Right renal cortex interstitium (tissue), 3 donors: ENCODE measurements at places on chromosomes 6 and 20.

DNA sequence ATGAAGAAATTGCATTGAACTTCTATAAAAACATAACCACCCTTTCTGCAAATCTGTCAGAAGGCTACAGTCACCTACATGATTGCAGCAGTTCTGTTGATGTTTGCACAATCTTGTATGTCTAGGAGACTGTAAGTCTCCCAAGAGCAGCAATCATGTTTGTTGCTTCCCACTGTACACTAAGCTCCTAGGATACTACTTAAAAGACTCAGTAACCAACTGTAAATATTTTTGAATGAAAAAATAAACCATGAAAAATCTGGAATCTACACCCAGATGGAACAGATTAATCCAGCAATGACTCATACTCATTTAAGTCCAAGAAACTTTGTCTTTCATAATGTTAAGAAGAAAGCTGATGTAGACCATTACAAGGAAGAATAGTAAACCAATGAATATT is 168.5 kb upstream of the ATXN1 start:
- no peak for DNase-seq

DNA sequence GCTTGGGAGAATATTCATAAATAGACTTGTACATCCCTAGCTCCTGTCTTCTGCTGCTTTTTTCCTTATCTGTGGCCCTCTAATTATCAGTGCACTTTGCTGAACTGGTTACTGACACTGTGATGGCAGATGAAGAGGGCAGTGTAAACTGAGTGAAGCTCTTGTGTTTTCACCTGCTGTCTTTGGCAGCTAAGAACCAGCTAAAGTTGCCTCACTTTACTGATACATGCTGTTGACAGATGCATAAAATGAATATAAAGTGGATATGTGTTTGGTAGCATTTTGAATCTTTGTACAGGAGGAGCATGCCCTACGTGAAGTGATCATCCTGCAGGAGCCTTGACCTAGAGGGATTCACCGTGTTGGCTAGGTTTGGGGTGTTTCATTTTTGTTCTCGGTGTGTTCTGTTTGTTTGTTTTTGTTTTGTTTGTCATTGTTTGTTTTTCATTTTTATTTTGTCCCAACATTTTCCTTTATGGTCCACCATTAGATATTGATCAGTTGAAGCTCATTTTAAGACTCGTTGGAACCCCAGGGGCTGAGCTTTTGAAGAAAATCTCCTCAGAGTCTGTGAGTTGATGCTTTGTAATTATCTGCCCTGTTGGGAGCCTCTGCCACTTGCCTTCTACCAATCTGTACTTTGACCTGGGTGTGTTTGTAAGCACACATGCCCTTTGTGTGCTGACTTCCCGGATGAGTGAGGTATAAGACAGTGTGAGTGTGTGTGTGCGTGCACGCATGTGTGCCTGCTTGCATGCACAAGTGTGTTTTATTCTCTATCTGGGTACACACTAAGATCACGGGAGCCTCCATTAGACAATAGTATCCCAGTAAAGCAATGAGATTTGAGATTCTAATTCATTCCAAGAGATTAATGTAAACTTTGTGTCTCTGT is 34.6 kb upstream of the MAPK13 start:
- no peak for DNase-seq

DNA sequence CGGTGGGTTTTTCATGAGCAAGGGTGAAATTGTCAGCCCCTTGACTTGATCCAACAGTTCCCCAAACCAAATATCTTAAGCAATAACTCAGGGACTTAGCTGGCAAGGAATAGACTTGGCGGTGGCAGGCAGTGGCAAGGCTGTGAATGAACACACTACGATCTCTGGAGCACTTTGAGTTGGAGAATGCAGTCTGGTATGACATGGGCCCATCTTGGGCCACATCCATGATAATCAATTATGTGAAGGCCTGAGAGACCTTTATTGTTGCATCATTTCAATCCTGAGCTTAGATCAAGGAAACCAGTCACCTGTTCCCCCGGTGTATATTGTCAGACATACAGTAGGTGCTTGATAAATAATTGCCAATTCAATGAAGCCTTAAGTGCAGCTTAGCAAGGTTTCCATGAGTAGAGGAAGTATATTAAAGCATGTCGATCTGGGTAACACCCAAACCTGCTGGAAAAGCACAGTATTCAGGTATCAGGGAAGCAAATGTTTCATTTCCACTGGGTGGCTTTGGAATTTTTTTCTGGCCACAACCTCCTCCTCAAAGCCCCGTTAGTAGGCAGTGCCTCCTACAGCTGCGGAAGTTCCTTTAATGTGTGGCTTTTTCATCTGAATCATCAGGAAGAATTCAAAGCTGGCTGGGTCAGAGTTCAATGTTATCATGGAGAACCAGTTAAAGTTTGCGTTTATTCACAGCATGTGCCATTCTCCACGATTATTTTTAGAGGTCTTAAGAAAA is 10.2 kb downstream of the CASS4 start:
- DNase-seq: no peak

- DNase-seq: no peak
Measured at GRCh38 chr6:14505401-14505800, 387.8 kb downstream of the CD83 start.

DNA sequence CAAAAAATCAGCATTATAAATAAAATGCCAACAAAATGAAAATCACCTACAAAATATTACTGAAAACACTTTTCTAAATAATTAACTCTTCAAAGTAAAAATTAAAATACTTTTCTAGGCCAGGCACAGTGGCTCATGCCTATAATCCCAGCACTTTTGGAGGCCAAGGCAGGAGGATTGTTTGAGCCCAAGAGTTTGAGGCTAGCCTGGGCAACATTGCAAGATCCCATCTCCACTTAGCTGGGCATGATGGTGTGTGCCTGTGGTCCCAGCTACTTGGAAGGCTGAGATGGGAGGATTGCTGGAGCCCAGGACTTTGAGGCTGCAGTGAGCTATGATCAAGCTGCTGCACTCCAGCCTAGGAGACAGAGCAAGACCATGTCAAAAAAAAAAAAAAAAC is 6.4 kb downstream of the SERPINB9 start:
- no peak for DNase-seq

DNA sequence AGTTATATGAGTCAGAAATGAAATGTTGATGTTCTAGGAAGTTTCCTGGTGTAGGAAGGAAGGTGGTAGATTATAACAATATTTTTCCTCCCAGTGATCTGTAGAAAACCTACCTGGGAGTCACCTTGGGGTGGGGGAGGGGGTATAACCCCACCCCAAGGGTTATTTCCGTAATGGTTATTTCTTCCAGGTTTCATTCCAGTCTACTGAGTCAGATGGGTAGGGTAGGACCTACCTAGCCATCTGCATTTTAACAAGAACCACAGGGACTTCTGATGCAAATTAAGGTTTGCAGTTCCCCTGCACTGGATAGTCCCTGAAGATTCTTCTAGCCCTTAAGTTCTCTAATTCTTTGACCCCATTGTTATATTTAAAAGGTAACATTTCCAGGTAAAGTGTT is 88.9 kb downstream of the ARMC2 start:
- no peak for DNase-seq

- DNase-seq: no peak
Measured at GRCh38 chr6:31723980-31724691, 963 bp downstream of the MPIG6B start.

GRCh38 chr6:123064038-123064437 is 68.0 kb downstream of the CLVS2 start:
- DNase-seq: no peak

DNA sequence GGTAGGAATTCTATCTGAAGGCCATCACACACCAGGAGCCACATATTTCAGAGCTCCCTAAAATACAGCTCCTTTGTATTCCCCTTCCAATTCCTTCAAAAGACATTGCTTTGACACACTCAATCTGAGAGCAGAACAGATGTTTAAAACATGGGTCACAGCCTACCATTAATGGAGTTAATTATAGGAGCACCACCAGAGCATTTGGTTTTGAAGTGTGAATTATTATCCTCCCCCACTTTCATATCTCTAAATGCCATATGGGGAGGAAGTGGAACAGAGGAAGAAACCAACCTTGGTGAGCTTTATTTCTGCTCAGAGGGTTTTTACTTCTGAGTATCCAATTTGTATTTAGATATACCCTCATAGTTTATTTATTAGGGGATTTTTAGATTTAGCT is 50.7 kb upstream of the TNFRSF21 start:
- DNase-seq: no peak

GRCh38 chr20:19978511-19979210 is 38.5 kb upstream of the NAA20 start:
- no peak for DNase-seq

- DNase-seq: no peak
Measured at GRCh38 chr6:3451498-3451897, 5.4 kb downstream of the SLC22A23 start.

- no peak for DNase-seq
Measured at GRCh38 chr6:138157986-138158638, 3.6 kb upstream of the ARFGEF3 start.
